Hematopoietic multipotent progenitor cell treated with erythropoietin and hydrocortisone succinate and interleukin-3 and kit ligand, for 17 days (in vitro differentiated cells): ENCODE measurements at places on chromosomes 1 and 21.

DNA sequence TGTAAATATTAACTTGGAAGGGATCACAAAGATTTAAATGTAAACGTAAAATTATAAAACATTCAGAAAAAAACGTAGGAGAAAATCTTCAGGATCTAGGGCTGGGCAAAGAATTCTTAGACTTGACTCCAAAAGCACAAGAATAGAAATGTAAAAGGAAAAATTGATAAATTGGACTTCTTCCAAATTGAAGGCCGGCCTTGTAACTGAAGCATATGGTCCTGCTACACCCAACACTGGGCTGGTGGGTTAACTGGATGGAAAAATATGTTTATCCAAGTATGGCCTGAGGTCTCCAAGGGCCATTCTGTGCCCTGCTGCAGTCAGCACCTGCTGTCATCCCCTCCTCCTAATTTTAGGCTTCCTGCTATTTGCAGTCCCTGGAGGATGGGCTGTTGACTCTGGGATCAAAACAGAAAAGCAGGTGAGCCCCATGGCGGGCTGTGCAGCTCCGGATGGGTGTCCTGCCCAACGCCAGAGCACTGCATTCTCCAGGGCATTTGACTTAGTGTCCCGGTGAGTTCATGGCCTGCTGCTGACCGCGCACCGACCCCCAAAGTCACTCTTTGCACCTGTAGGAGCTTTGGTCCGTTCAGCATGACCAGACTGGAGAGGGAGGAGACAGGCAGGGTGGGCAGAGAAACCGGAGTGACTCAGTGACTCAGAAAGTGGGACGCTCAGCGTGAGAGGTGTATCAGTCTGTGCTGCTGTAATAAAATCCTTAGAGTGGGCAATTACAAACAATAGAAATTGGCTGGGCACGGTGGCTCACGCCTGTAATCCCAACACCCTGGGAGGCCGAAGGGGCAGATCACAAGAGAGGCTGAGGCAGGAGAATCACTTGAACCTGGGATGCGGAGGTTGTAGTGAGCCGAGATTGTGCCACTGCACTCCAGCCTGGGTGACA lies 6.1 kb upstream of the AIRE start:
- no peak for DNase-seq

- no peak for DNase-seq
Measured at GRCh38 chr1:40825996-40826395, 36.2 kb downstream of the CITED4 start.

- no peak for DNase-seq
Measured at GRCh38 chr1:117015724-117016123, 14.2 kb downstream of the CD101 start.

GRCh38 chr1:61427510-61427909 lies 297.4 kb downstream of the TM2D1 start:
- no peak for DNase-seq

GRCh38 chr21:35204125-35204524 lies 155.0 kb upstream of the RUNX1 start:
- no peak for DNase-seq

DNA sequence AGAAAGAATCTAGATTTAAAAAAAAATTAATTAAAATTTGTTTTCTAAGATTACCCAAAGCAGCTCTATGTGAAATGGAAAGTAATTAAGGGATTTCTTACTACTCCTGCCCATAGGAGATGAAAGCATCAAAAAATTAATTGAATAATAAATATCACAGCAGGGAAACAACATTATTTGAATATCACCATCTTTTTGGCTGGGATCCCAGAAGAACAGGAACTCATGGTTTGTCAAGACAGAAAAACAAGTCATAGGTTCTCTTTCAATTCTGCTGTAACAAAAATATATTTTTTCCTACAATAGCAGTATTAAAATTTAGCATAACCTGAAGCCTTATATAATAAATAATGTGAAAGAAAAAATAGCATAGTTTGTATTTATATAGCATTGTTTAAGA lies 1713.4 kb downstream of the NCAM2 start:
- no peak for DNase-seq

GRCh38 chr1:119290297-119290696 lies 78.3 kb upstream of the HAO2 start:
- no peak for DNase-seq

- DNase-seq = no peak
Measured at GRCh38 chr1:200228081-200228480, 181.8 kb downstream of the ZNF281 start.

GRCh38 chr21:45542667-45543370 lies 579 bp upstream of the SLC19A1 start:
- DNase-seq = no peak

DNA sequence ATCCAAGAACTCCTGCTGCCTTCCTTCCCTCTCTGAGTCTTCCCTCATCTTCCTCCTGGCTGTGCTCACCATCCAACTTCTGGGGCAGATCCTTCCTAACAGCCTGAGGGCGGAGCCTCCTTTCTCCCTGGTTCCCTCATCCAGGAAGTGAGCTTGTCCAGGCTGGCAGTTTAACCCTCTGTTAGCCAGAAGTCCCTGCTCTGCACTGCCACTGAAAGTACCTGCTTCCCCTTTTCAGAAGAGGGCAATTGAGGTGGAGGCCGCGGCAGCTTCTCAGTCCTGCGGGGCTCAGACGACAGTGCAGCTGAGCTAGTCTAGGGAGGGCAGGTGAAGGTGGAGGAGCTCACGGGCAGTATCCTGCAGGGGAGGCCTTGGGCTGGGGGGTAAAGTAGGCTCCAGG lies 149.1 kb downstream of the FCRL5 start:
- no peak for DNase-seq

DNA sequence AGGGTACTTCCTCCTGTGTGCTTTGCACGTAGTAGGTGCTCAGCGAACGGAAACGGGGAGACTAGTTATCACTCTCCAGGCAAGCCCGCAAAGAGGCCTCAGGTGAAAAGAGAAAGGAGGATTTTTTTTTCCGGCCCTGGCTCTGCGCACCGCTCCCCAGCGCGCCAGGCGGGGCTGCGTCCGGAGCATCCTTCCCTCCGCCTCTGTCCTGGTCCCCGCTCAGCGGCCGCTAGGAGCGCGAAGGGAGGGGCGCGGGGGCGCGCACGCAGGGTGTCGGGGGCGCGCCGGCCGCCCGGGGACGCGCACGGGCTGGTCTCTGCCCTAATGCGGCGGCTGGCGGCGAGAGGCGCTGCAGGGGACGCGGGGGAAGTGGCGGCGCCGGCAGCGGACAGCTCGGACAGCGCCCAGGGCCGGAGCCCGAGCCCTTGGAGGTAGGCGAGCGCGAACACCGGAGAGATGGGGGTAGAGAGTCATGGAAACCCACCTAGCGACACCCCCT lies 42.3 kb upstream of the NFASC start:
- DNase-seq = no peak

DNA sequence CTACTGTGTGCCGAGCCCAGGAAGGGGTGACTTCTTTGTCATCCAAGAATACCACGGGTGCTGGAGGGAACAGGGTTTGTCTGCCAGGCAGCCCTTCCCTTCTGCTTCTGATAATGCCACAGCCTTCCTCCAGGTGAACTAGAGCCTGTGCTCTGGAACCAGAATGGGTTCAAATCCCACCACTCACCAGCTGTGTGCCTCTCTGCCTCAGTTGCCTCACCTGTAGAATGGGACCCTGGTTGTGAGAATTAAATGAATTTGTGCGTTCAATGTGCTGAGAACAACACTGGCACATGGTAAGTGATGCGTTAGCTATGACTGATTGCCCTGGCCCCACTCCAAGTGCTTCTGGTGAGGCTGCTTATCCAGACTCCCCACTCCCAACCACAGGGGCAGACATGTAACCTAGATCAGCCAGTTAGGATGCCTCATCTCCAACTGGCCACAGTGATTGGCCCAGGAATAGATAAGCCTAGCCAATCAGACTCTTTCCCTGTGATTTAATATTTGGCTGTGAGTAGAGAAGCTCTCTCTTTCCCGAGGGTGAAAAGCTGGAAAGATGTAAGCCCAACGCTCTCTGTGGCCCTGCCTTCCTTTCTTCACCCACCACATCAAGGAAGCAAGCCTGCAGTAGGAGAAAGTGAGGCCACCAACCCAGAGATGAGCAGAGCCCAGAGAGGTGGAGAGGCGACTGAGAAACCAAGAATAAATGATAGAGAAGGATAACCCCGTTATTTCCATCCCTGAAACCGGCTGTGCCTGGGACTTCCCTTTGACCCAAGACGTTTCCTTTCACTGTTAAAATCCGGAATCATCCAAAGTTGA lies 20.8 kb upstream of the LAPTM5 start:
- peak; percentile 99 for DNase-seq

DNA sequence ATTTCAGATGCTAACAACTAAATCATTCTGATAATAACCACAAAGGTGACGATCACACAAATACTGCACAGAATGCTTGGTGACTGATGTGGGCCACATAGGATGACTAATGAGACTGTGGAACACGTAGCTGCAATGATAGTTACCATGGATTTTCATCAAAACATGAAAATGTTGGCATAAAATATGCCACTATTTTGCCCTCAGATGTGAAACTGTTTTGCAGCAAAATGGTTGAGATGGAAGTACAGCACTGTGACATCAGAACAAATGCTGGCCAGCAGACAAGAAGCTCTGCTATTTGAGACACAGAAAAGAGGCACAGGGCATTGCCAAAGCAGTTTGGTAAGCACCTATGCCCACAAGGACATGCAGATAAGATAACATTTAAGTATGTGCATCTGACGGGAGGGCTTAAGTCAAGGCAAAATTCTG lies 83.8 kb downstream of the NIBAN1 start:
- DNase-seq = no peak

- DNase-seq = no peak
Measured at GRCh38 chr1:30704271-30704670, 19.1 kb downstream of the MATN1 start.

DNA sequence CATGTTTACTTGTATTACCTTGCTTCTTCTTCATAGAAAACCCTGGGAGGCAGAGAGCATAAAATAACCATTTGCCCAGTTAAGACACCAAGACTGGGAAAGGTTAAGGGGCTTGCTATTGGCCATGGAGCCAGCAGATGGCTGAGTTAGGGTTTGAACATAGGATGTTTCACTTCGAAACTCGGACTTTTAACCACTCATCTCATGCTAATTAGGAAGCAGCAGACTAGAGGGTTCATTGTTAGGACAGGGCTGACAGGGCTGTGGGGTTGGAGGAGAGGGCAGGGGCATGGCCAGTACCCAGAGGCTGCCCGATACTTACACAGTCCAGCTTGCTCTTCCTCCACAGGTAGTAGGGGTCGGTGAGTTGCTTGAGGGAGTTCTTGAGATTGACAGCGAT lies 17.0 kb downstream of the SLC26A9 start:
- no peak for DNase-seq
